Stimulated activated CD4-positive, alpha-beta T cell treated with anti-CD3 and anti-CD28 coated beads, Interleukin-12 subunit alpha, Interleukin-12 subunit beta, amount 100 ng/mL, for 24 hours (primary cell): ENCODE measurements at places on chromosomes 4 and X.

- no peak for DNase-seq
Observed at GRCh38 chr4:80324171-80324570, 11.4 kb upstream of the CFAP299 start.

DNA sequence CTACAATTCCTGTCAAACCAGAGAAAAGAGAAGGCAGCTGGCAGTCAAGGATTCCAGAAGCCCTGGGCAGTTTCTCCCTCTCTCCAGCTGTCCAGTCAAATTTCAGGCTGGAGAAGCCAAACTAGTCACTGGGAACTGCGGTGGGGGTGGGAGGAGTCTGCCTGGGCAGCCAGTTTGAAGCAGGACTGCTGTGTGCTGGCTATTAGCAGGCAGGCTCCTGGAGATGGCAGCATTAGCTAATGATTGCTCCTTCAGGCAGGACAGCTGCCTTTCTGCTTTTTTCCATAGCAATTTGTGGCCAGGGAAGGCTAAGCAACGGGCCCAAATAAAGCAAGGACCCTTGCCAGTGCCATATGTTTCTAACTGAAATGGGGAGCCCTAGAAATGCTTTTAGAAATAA, 44.7 kb upstream of the FGF13 start:
- no peak for DNase-seq

- DNase-seq = no peak
Observed at GRCh38 chrX:107739541-107739940, 36.0 kb downstream of the TSC22D3 start.

DNA sequence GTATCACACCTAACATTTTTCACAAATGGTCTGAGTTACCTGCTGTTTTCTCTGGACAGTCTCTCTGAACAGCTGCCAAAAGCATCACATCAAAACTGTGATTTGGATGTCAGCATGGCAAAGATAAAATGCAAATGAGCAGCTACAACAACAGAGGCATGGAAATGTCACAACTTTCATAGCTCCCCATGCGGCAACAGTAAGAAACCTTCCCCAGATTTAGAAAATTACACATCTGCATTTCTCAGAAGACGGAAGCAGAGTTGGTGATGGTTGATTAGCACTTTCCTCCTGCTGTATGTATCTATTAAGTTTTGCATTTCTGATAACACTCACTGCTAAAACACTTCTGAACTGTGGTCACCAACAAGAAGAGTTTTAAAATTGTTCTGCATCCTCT, 9.7 kb downstream of the PRKG2 start:
- no peak for DNase-seq

DNA sequence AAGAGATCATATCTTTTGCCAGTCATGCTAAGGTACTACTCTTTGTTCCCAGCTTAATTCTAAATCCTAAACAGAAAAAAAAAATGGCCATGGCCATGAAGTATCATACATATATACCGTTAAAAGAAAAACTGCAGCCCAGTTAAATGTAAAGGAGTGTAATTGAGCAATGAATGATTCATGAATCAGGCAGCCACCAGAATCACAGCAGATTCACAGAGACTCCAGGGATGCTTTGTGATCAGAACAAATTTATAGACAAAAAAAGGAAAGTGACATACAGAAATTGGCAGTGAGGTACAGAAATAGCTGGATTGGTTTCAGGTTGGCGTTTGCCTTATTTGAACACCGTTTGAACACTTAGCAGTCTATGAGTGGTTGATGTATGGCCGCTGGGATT, 42.1 kb upstream of the PDGFC start:
- no peak for DNase-seq

DNA sequence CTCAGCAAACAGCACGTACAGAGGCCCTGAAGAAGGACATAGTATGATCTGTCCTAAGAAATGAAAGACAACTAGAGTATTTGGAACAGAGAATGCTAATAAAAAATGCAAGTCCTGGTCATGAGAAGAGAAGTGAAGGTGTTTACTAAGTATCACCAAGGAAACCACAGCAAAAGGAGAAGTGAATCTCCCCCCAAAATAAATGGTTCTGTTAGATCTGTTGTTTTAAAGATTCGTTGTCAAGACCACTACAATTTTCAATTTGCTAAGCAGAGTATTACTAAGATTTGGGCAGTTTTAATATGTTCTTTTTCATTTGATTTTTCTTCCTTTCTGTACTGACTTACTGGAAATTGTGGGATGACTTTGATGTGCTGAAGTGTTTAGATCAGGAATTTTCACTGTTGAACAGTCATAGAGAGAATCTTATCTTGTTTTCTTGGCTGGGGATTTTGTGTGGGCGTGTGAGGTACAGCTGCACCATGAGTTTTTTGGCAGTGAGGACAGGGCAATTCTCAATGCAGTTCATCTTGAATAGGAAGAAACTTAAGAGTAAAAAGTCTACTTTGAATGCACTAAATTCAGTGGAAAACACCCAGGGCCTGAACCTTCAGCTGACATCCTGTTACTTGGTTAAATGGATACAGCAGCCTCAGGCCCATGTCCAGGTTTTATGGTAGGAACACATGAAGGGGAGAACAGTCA, 132.2 kb downstream of the STIM2 start:
- DNase-seq = peak; percentile 34

DNA sequence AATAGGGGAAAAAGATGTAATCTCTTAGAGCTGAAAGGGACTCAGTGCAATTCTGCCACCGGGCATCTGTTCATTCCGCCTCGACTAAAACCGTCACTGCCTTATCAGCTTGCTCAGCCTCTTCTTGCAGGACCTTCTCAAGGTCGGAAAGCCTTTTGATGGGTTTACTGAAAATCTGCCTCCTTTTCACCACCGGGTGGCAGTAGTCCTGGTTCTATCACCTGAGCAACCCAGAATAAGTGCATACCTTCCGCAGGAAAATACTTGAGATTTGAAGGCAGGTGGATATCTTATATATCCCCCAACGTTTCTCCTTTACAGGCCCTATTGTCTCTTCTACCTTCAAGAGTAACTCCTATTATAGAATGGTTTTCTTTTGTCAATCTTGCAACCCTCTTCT, 103.4 kb upstream of the PAK3 start:
- peak; percentile 1 for DNase-seq

GRCh38 chrX:24395775-24396174, 35.3 kb downstream of the SUPT20HL1 start:
- DNase-seq = no peak

- DNase-seq = no peak
Observed at GRCh38 chrX:119756926-119757635, 1.3 kb upstream of the SOWAHD start.

DNA sequence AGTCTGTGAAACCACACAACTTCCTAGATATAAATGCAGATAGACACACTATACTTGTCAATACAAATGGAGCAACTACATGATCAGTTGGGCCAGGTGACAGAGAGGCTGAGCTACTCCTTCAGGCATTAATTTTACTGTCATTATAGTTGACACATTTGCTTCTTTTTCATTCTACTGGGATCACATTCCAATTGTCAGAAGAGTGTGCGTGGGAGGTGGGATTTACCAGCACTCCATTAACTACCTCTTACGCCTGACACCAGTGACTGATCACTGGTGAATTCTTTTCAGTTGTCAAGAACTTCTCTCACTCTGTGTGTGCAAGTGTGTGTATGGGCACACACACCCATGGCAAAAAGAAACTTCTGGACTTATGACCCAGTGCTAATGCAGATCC, 94.2 kb upstream of the DIAPH2 start:
- DNase-seq = no peak

DNA sequence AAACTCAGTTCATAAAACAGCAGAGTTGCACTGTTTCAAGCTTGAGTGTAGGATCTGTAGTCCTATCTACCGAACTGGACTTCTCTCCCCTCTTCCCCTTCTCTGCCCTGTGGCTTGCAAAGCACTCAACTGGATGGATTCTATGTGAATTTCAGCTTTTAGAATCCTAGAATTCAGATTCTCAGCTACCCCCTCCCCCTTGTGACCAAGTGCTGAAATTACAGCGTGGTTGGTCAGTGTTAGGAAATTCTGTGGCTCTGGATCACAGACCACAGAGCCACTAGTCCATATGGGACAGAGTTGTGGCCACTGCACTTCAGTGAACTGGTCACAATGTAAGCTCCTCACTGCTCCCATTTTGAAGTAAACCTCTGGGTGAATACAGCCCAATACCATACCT, 64.6 kb upstream of the TRPC5 start:
- no peak for DNase-seq

DNA sequence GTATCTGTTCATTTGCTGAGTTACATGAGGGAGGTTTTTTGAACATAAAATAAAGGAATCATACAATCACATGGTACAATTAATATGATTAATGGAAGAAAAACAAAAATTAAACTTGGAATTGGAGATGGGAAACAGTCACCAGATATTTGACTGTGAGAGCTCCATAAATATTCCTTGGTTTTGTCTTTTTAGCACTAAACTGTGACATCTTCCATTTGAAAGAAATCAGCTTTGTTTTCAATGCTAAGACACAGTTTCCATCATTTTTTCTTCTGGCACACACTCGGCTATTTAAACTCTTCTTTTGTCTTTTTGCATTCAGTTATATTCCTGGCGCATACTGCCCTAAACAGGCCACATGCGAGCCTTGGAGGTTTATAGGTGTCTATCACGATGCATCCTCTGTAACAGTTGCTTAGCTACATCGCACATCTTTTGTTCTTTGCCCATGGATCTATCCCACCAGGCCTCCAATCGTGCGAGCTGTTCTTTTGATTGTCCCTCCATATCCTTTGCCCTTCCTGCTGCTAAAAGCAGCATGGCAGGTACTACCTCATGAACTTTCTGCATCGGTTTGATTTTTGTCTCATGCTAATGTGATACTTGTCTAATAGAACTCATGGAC, 158.3 kb downstream of the LDB2 start:
- DNase-seq = no peak

GRCh38 chr4:62544428-62544827, 1344.3 kb downstream of the ADGRL3 start:
- no peak for DNase-seq

- no peak for DNase-seq
Observed at GRCh38 chr4:133868856-133869255, 332.7 kb downstream of the PABPC4L start.

DNA sequence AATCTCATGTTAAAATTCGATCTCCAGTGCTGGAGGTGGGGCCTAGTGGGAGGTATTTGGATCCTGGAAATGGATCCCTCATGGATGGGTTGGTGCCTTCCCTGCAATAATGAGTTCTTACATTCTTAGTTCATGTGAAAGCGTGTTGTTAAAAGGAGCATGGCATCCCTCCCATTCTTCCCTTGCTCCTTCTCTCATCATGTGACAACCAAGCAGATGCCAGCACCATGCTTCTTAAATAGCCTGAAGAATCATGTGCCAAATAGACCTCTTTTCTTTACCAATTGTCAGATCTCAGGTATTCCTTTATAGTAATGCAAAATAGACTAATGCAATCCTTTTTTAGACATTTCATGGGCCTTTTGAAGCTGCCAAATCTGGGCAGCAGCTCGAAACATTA, 29.0 kb upstream of the CLNK start:
- DNase-seq = no peak

DNA sequence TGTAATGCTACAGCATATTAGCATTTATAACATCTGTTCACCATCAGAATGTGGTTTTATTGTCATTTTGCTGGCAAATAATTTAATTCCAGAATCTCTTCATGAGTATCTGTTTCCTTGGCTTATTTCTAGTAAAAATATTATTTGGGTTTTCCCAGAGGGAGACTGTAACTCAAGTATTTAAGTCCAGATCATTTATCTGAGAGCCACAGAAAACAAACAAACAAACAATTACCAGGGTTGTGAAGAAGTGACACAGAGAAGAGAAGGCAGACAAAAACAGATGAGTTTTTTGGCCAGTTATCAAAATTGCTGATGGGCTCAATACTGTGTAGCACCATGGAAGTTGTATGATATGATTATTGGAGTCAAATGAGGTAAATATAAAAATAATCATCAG, 515.1 kb downstream of the TECRL start:
- no peak for DNase-seq

DNA sequence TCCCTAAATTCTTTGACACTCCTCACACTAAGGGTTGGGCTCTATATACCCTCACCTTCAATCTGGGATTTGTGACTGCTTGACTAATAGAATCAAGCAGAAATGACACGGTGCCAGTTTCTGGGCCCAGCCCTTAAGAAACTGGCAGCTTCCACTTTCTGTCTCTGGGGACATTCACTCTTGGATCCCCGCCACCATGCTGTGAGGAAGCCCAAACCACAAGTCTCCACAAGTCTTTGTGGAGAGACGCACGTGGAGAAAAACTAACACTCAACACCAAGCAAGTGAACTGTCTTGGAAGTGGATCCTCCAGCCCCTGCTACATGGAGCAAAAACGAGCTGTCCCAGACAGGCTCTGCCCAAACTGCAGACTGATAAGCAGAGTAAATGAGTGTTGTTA, 1.1 kb upstream of the EDNRA start:
- no peak for DNase-seq

DNA sequence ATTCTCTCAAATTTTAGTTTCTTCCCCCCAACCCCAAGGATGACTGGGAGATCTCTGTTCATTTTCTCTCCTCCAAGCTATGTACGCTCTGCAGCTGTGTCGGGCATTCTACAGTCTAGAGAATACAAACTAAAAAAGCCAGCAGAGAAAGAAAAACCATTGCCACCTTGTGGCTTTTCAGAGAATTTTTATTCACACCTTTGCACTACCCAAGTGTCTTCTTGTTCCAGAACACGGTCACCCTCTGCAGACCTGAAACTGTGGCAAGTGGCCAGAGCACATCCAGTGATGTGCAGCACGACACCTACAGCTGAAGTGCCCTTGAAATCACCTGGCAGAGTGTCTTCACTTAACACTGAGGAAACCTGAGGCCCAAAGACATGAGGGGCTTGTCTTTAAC, 68.6 kb downstream of the CHST7 start:
- DNase-seq = no peak

DNA sequence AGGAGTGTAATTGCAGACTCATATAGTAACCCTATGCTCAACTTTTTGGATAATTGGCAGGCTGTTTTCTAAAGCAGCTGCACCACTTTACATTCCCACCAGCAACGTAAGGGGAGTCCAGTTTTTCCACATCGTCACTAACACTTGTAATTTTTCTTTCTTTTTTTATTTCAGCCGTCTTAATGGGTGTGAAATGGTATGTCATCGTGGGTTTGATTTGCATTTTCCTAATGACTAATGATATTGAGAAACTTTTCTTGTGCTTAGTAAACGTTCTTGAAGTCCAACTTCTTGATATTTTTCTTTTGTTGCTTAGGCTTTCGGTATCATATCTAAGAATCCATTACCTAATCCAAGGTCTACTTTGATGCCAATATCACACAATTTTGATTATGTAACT, 95.3 kb upstream of the IL1RAPL1 start:
- DNase-seq = no peak
